ENCODE measurements at places on chromosomes 5 and 9. TPM values are rescaled to one million over a fixed set of nuclear protein-coding genes. Genes with fewer than 3 reads are reported as not detected.

- DNase-seq: peak; percentile 83
- H3K4me3 ChIP-seq: no peak overlapping the region
- H3K27me3 ChIP-seq: no peaks in the 10 kb centered on the region
- peaks cover 10% of the 10 kb centered on the region for H3K4me1 ChIP-seq
These were observed 20.3 kb downstream of the OSTF1 start for GRCh38 chr9:75108571-75108970.

DNA sequence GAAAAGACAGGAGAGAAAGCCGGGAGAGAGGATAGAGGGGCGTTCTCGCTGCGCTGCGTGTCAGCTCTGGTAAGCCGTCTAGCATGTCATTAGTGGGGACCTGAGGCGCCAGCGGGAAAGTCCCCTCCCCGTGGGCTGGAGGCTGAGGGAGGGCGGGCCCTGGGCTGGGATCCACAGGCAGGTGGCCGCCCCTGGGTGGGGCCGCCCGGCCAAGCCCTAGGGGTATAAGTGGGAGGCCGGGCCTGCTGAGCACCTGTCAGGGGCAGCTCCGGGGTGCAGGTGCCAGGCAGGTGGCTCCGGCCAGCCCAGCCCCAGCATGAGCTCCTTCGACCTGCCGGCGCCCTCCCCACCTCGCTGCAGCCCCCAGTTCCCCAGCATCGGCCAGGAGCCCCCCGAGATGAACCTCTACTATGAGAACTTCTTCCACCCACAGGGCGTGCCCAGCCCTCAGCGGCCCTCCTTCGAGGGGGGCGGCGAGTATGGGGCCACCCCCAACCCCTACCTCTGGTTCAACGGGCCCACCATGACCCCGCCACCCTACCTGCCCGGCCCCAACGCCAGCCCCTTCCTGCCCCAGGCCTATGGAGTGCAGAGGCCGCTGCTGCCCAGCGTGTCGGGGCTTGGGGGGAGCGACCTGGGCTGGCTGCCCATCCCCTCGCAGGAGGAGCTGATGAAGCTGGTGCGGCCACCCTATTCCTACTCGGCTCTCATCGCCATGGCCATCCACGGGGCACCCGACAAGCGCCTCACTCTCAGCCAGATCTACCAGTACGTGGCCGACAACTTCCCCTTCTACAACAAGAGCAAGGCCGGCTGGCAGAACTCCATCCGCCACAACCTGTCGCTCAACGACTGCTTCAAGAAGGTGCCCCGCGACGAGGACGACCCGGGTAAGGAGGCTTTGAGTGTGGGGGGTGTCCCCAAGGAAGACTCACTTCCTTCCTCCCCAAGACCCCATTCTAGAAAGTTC is at the start of gene FOXI1:
TSS of gene FOXI1 (plus strand) at position 256 of the 970 bp plus-strand sequence. CDS start at position 317, 61 bp downstream.
- DNase-seq: no peak
- no peaks in the 10 kb centered on the region for H3K36me3 ChIP-seq

GRCh38 chr9:15834541-15834940 is 281.7 kb downstream of the CCDC171 start:
- H3K36me3 ChIP-seq: no peaks in the 10 kb centered on the region
- no peak overlapping the region for H3K27ac ChIP-seq
- H3K4me3 ChIP-seq: no peak overlapping the region
- peak; percentile 80 for DNase-seq
- no peaks in the 10 kb centered on the region for H3K27me3 ChIP-seq

Gene NME5
- 4.1 TPM for total RNA-seq

GRCh38 chr9:71676460-71676859 is 91.9 kb downstream of the CEMIP2 start:
- H3K27ac ChIP-seq: no peak overlapping the region
- H3K4me1 ChIP-seq: peaks cover 6% of the 10 kb centered on the region
- no peak for DNase-seq
- no peaks in the 10 kb centered on the region for H3K36me3 ChIP-seq
- H3K4me3 ChIP-seq: no peak overlapping the region

DNA sequence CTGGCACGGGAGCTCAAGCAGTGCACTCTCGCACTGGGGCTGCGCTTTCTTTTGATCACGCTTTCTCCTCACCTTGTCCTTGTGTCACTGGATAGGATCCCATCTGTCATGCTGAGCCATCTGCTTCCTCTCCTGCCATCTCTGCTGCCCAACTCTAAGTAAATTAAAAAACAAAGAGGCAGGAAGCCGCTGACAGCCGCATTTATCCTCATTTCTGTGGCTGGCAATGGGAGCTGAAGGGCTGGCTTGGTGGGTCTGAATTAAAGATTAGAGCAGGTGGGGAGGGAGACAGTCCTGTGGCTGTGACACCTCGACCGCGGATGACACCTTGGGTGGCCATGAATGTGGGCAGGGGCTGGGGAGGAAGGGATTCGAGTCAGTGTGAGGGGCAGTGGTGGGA is 159.2 kb upstream of the ALDH1B1 start:
- H3K4me3 ChIP-seq: no peak overlapping the region
- no peaks in the 10 kb centered on the region for H3K27me3 ChIP-seq
- DNase-seq: no peak
- no peaks in the 10 kb centered on the region for H3K36me3 ChIP-seq
- no peak overlapping the region for H3K27ac ChIP-seq

GRCh38 chr5:116299746-116300640 is 215.2 kb downstream of the COMMD10 start:
- no peak overlapping the region for H3K4me3 ChIP-seq
- peaks cover 5% of the 10 kb centered on the region for H3K4me1 ChIP-seq
- no peak overlapping the region for H3K27ac ChIP-seq
- no peak for DNase-seq
- no peaks in the 10 kb centered on the region for H3K36me3 ChIP-seq
- no peaks in the 10 kb centered on the region for H3K27me3 ChIP-seq

- peaks cover 5% of the 10 kb centered on the region for H3K4me1 ChIP-seq
- H3K27me3 ChIP-seq: no peaks in the 10 kb centered on the region
- no peak for DNase-seq
- no peak overlapping the region for H3K4me3 ChIP-seq
These were observed 22.3 kb downstream of the RPS23 start for GRCh38 chr5:82255844-82256243.

DNA sequence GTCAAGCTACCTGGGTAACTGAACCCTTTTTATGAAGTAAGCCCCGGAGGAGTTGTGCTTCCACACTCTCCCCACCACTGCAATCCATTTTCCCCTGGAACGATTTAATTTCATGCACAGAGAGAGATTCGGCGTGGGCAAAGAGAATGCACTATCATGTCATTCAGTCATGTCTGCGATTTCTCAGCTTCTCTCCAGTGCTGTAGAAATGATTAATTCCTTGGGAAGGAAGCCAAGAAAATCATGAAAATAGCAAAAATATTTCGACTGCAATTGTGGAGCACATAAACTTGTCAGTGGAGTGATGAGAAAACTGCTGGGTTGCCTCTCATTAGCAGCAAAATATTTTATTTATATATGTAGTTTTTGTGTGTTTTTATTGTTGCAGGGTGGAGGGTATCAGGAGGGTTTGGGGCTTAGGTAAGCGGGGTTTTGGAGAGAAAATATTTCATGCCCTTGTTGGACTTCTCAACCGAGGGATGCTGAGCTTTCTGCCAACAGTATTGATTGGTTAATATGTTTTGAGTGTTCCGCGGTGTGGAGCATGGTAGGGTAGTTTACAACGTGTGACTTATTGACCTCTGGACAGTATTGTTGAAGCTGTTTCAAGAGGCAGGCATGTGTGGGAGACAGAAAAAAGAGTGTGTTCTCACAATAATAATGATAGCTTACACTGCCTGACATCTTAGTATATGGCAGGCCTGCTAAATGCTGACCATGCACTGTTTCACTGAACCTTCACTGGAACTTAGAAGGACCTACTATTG is 69.3 kb downstream of the SGCD start:
- no peaks in the 10 kb centered on the region for H3K4me1 ChIP-seq
- DNase-seq: peak; percentile 78
- H3K27ac ChIP-seq: no peak overlapping the region
- no peaks in the 10 kb centered on the region for H3K27me3 ChIP-seq

- no peaks in the 10 kb centered on the region for H3K4me1 ChIP-seq
- H3K4me3 ChIP-seq: no peak overlapping the region
- no peaks in the 10 kb centered on the region for H3K36me3 ChIP-seq
- no peaks in the 10 kb centered on the region for H3K27me3 ChIP-seq
- no peak overlapping the region for H3K27ac ChIP-seq
- DNase-seq: no peak
These were observed 197.1 kb downstream of the TMC1 start for GRCh38 chr9:72718503-72718902.

DNA sequence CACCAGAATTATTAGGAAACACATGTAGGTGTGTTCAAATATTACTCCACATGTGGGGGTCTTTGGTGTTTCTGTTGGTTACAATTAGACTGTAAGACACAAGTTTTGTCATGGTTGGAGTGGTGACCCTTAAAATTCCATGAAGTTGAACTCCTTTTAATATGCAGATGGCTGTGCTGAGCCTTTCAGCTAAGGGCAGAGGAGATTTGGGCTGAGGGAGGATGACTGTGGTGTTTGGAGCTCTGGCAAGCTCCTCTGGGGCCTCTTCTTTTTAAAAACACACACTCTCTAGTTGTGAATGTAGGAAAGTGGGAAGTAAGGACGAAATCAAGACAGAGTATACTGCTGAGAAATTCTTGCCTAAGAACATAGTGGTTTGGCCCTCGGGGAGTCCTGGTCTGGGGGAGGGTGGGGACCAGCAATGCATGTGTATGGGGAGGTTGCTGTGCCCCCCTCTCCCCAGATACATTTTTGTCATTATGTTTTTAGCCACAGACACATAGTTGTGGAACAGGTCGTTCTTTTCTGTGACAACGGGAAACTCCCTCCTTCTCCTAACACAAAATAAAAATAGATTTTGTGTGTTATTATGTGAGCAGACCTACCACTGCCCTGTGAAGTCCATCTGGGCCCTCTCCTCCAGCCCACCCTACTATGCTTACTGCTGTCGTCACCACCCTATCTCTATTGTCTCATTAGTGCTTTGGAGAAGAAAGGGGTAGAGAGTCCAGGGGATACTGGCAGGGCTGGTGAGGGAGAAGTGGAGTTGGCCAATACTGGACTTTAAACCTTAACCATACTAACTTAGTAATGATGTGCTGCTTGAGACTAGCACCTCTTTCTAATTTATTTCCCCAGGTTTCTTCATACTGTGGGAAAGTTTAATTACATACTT is 10.0 kb downstream of the SMARCA2 start:
- no peaks in the 10 kb centered on the region for H3K36me3 ChIP-seq
- H3K27ac ChIP-seq: no peak overlapping the region
- no peak overlapping the region for H3K4me3 ChIP-seq
- H3K27me3 ChIP-seq: peaks cover 10% of the 10 kb centered on the region

GRCh38 chr9:2130941-2131340 is 115.8 kb downstream of the SMARCA2 start:
- H3K27me3 ChIP-seq: no peaks in the 10 kb centered on the region
- H3K4me3 ChIP-seq: no peak overlapping the region
- no peak for DNase-seq
- no peaks in the 10 kb centered on the region for H3K36me3 ChIP-seq
- H3K27ac ChIP-seq: no peak overlapping the region
- peaks cover 6% of the 10 kb centered on the region for H3K4me1 ChIP-seq

Gene LCN2
- total RNA-seq: not detected

DNA sequence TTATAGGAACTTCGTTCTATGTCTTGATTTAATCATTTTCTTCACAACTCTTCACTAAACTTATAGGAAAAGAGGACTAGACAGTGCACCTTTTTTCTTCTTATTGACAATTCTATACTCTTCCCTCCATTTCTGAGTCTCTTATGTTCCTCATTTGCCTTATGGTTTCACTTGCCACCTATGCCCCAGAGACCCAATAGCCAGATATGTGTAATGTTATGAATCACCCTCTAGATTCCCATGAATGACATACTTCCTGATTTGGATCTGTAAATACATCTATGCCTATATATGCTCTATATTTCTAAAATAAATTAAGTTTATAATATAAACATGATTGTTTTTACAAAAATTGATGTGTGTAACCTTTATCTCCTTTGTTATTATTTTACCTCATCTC is 514.1 kb upstream of the MEF2C start:
- no peak for DNase-seq
- no peaks in the 10 kb centered on the region for H3K4me1 ChIP-seq
- H3K27me3 ChIP-seq: no peaks in the 10 kb centered on the region
- no peaks in the 10 kb centered on the region for H3K36me3 ChIP-seq
- H3K27ac ChIP-seq: no peak overlapping the region
- H3K4me3 ChIP-seq: no peak overlapping the region

Gene LPCAT1
- total RNA-seq: 48.5 TPM

Gene DIRAS2
- total RNA-seq: 1.2 TPM

- H3K27ac ChIP-seq: no peak overlapping the region
- DNase-seq: no peak
- peaks cover 6% of the 10 kb centered on the region for H3K27me3 ChIP-seq
- no peaks in the 10 kb centered on the region for H3K36me3 ChIP-seq
These were observed 12.3 kb upstream of the KCNIP1 start for GRCh38 chr5:170491479-170491878.

Gene CCNO
- total RNA-seq: 0.14 TPM

Gene ZFP2
- total RNA-seq: 0.70 TPM

- H3K27me3 ChIP-seq: no peaks in the 10 kb centered on the region
- H3K36me3 ChIP-seq: no peaks in the 10 kb centered on the region
- H3K4me3 ChIP-seq: no peak overlapping the region
- no peak overlapping the region for H3K27ac ChIP-seq
- no peak for DNase-seq
These were observed 66.4 kb downstream of the IL31RA start for GRCh38 chr5:55917402-55918086.

DNA sequence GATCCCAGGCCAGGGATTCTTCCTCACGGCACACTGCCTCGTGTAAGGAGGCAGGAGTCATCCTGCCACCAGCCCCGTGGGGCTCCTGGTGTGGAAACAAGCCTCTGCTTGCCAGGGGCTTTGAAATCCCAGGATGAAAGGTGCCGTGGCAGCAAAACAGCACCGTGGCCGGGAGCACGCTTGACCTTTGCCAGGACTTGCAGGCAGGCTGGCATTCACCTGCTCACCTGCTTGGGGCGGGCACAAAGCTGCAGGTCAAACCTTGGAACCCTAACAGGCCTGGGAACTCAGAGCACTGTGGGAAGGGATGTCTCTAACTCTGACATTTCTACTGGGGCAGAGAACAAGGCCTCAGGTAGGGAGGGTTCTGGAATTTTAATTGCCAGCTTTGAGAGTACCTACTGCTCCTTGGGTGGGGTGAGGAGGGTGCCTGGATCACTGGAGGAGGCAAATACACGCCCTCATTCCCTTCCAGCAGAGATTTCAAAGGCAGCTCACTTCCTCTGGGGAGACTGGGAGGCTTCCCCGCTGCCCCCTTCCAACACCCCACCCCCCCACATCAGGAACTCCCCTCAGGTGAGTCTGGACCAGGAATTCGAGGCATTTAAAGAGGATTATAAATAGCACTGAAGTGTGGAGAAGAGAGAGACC is 45.6 kb upstream of the STXBP1 start:
- no peaks in the 10 kb centered on the region for H3K36me3 ChIP-seq
- peak overlapping the region; percentile 90 for H3K27ac ChIP-seq
- DNase-seq: no peak
- H3K4me3 ChIP-seq: peak overlapping the region; percentile 95
- H3K27me3 ChIP-seq: no peaks in the 10 kb centered on the region
- peaks cover 28% of the 10 kb centered on the region for H3K4me1 ChIP-seq

Gene AJM1
- total RNA-seq: 12.2 TPM

GRCh38 chr5:55440188-55440646 is 94.5 kb downstream of the PLPP1 start:
- peak overlapping the region; percentile 93 for H3K27ac ChIP-seq
- no peaks in the 10 kb centered on the region for H3K27me3 ChIP-seq
- peak; percentile 64 for DNase-seq
- no peak overlapping the region for H3K4me3 ChIP-seq

Data from cardiac muscle cell (in vitro differentiated cells and primary cell).